LoVo (cell line): ENCODE measurements at places on chromosomes 16 and 17.

- DNase-seq, result no peak
These were observed 3.5 kb upstream of the CD68 start for GRCh38 chr17:7575959-7576358.

- DNase-seq, result no peak
These were observed 318.8 kb downstream of the CDH13 start for GRCh38 chr16:82945420-82946101.

GRCh38 chr17:3667366-3668278, 756 bp downstream of the TAX1BP3 start:
- peak; percentile 90 for DNase-seq

DNA sequence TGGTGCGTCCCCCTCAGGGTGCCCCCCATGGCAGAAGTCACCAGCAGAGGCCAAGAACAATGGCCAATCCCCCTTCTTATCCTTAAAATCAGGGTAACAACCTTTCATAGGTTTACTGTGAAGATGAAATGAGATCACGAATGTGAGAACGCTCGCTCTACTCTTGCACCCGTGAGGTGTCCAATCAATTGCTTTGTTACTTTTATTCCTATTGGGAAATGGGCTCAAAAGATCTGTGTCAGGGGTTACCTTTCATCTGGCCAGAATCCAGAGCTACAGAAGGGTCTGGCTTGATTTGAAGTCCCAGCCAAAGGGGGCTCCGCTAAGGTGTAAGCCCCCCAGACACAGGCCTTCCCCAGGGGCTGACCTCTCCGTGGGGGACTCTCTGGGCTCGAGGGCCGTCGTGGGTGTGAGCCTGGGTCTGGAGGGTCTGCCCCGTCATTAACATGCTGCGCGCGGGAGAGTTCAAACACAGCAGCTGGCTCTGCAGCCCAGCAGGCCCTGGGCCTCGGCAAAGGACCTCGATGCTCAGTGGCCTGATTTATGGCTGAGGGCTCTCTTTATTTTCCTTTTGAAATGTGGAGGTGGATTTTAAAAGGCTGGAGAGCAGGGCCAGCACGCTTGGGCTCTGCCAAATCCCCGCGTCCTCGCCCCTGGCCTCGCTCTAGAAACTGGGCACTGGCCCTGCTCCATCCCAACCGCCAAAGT, 10.4 kb downstream of the ABR start:
- no peak for DNase-seq

DNA sequence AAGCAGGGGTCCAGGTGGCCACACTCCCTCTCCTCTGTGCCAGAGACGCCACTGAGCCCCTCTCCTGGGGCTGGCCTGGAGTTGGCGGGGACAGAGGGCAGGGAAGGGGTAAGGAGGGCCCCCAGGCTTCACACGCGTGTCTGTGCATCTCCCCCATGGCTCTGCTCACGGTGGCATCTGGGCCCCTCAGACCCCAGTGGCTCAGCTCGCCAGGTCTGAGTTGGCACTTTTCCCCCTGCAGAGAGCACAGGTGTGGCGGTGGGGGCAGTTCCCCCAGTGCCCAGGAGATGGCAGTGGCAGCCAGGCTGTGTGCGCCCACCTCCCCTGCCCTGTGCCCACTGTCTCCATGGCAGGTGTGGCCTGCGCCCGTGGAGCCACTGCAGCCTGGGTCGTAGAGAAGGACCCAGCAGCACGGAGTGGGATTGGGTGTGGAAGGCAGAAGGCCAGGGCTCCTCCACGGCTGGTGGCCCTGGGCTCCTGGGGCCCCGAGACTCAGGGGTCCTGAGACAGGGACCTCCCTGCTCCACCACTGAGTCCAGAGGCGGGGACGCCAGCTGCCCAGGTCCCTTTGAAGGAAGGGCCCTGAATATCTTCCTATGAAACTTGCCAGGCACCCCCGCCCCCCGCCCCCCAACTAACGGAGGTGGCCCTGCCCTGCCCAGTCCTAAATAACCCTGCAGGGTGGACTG, 4.3 kb upstream of the APRT start:
- peak; percentile 30 for DNase-seq

DNA sequence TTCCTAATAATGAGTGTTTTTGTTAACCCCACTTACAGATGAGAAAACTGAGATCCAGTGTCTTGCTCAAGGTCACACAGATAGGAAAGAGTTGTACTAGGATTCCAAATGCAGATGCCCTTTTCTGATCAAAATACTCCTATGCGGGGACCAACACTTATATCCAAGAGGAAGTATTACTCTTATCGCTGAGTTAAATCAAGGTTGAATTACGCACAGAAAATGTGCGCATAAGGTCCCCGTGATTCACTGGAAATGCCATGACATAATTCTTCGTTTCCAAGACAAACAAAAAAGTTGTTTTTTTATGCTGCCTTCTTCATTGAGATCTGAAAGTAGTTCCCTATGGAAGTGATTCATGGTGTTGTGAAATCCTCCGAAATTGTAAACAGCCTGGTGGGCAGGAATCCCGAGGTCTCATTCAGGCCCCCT, 463.8 kb upstream of the HSBP1 start:
- no peak for DNase-seq

DNA sequence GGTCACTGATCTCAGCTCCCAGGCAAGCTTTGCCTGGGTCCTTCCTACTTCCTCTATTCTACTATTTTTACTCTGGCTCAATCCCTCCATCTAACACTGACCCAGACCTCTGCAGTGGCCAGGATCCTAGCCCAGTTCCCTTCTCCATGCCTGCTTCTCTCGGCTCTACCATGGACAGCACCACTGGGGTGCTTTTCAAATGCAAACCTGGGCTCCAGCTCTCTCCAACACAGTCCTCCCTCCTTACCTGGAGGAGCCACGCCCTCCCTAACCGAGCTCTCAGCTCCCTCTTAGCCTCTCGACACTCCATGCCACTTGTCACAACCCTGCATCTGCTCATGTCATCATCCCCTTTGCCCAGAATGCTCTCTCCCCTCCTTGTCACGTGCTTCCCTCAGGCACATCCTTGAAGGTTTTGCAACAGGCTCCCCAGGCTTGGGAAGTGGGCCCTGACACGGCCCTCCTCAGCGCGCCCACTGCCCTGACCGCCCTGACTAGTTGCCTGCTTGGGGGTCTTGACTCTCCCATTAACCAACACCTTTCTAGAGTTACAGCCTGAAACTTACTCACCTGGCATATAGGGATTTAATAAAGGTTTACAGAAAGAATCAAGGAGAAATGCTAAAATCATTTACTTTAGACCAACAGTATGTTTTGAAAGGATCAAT, 41.6 kb downstream of the MARF1 start:
- DNase-seq, result no peak

GRCh38 chr17:34299027-34299426, 13.5 kb downstream of the CCL11 start:
- no peak for DNase-seq

GRCh38 chr16:78737630-78738029, 638.2 kb downstream of the WWOX start:
- no peak for DNase-seq

DNA sequence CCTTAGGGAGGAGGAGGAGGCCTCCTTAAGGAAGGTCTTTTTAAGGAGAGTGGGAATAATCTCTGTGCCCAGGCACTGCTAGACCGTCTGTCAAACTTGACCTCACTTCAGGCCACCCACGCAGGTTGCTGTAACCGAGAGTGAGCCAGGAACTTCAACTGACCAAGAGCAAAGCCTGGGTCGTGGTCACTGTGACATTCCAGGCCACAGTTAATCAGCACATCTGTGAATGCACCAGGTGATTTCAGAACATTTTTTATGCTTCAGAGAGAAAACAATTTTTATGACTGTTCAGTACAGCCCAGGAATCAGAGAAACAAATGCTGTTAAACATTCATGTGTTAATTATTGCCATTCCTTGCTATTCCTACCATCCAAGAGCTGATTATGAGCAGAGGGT, 226.6 kb upstream of the ASIC2 start:
- DNase-seq, result no peak

GRCh38 chr16:59683709-59684108, 949.6 kb upstream of the GOT2 start:
- no peak for DNase-seq

GRCh38 chr16:81836279-81837054, 57.4 kb downstream of the PLCG2 start:
- DNase-seq, result no peak

DNA sequence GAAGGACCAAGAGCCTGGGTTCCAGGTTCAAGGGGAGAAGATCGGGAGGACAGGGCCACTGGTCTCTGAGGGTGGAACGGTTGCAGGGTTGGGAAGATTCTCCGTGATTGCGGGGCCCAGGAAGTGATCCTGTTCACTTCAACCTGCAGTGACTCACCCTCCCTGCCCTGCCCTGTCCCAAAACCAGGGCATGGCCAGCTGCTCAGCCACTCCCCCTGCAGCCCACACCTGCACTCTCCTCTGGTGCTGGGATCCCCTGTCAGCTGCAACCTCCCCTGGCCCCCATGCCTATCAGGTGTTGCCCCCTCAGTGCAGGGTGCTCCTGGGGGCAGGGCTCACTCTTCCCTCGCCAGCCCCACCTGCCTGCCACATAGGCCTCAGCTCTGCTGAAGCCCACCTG, 1.1 kb downstream of the RUNDC3A start:
- DNase-seq, result no peak

- DNase-seq, result peak; percentile 15
These were observed 518 bp downstream of the SH2B1 start for GRCh38 chr16:28863929-28864793.

GRCh38 chr16:68319185-68319908, 8.5 kb downstream of the PRMT7 start:
- no peak for DNase-seq

- DNase-seq, result no peak
These were observed 47.4 kb upstream of the CACNG3 start for GRCh38 chr16:24208710-24209109.

- no peak for DNase-seq
These were observed 33.1 kb downstream of the LGALS9 start for GRCh38 chr17:27663936-27664605.

DNA sequence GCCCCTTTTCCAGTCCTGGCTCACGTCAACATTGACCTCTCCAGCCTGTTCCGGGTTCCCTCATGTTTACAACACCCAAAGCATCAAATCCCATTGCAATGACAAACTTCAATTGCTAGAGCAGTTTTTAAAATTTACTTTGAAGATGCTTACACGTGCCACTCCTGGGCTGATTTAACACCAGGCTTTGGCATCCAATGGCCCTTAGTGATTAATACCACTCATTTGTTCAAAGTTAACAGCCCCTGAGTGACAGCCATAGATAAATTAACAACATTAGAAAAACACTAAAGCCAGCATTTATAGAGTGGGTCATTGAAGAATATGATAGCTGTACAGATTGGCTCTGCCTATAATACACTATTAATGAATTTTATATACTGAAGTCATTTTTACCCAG, 135.1 kb downstream of the PMP22 start:
- DNase-seq, result no peak

GRCh38 chr17:50725769-50726655, 6.6 kb downstream of the LUC7L3 start:
- no peak for DNase-seq

GRCh38 chr16:9136596-9136995, 45.2 kb downstream of the HAPSTR1 start:
- DNase-seq, result no peak

- DNase-seq, result peak; percentile 75
These were observed 1.4 kb upstream of the SLC22A31 start for GRCh38 chr16:89201439-89202377.

GRCh38 chr17:76150712-76151622, 9.9 kb upstream of the FOXJ1 start:
- no peak for DNase-seq

DNA sequence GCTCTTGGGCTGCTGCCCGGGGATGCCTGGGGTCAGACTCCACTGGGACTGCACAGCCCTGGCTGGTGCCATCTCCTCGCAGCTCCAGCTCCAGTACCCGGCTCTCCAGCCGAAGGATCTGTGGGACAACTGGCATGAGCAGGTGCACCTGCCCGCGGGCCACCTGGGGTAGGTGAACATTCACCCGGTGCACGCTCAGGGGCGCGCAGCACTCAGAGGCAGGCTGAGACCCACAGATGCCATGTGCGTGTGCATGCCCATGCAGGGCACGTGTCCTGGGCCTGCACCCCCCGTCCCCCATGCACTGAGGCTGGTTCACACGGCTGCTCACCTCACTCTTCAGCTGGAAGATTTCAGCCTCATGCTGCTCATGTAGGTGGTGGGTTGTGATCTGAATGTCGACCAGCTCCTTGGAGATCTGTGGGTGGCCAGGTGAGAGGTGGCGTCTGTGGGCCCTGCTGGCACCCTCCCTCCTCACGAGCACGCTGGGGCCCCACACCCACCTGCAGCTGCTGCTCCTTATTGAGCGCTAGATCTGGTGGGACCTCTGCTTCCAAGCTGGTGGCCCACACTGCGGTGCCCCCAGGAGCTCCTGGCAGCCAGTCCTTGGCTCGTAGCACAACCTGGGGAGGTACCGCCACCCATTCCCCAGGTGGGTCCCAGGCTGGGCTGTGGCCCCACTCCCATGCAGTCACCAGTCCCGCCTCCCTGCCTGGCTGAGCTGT, 618 bp downstream of the CCDC78 start:
- DNase-seq, result no peak

DNA sequence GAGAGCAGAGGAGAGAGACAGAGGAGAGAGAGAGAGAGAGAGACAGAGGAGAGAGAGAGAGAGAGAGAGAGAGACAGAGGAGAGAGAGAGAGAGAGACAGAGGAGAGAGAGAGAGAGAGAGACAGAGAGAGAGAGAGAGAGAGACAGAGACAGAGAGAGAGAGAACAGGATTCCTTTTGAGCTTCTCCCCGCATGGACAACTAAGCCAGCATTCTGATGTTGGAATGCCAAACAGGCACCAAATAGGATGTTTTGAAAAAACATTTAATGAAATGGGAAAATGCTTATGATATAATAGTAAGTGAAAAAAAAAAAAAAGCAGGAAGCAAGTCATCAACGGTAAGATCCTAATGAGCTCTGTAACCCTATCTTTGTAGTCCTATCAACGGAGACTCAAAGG, 60.7 kb downstream of the ARSG start:
- DNase-seq, result no peak

DNA sequence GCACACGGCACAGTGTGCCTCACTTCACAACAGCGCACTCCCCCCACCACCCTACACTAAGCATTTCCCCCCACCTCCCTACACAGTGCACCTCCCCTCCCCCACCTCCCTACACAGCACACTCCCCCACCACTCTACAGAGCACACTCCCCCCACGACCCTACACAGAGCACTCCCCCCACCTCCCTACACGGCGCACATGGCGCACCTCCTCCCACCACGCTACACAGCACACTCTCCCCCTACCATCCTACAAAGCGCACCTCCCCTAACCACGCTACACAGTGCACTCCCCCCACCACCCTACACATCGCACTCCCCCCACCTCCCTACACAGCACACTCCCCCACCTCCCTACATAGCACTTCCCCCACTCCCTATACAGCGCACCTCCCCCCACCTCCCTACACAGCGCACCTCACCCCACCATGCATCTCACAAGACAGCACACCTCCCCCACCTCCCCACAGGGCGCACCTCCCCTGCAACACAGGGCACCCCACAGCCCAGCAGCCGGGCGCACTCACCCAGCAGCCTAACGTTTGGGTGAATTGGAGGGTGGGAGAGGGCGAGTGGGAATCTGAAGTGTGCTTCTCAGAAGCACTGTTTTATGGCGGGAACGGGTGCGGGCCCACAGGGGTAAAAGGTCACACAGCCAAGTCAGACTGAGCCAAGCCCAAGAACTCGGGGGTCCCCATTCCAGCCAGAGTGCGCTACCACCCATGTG, 10.3 kb downstream of the KNOP1 start:
- DNase-seq, result no peak

- DNase-seq, result peak; percentile 82
These were observed 68.8 kb downstream of the ABR start for GRCh38 chr17:1110862-1111598.
